ENCODE measurements at places on chromosomes 11 and 22. TPM values are rescaled to one million over a fixed set of nuclear protein-coding genes. Genes with fewer than 3 reads are reported as not detected.

DNA sequence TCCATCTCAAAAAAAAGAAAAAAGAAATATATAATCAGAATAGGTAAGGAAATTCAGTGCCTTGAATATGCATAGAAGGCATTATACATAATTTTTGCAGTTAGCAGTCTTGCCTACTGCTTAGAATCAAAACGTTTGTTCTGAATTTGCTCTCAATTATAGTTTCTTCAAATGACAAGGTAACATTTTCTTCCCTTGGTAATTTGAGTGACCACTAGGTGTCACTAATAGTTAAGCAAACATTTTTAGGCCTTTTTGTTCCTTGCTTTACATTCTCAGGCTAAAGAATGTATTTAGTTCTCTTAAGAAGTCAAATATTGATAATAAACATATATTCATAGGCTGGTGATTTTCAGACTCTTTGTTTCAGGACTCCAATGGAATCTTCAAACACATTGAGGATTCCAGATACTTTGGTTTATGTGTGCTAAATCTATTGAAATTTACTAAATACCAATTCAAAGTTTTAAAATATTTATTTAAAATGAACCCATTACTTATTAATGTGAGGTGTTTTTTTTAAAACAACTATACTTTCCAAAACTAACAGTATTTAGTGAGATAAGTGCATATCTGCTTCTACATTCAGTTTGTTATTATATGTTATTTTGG lies 55.0 kb upstream of the DEPDC7 start:
- DNase-seq, result no peak

- DNase-seq, result no peak
Measured at GRCh38 chr11:87894961-87895360, 280.3 kb downstream of the RAB38 start.

Gene PDE3B
- total RNA-seq, result 23.2 TPM

Gene SLC5A1
- not detected for total RNA-seq

DNA sequence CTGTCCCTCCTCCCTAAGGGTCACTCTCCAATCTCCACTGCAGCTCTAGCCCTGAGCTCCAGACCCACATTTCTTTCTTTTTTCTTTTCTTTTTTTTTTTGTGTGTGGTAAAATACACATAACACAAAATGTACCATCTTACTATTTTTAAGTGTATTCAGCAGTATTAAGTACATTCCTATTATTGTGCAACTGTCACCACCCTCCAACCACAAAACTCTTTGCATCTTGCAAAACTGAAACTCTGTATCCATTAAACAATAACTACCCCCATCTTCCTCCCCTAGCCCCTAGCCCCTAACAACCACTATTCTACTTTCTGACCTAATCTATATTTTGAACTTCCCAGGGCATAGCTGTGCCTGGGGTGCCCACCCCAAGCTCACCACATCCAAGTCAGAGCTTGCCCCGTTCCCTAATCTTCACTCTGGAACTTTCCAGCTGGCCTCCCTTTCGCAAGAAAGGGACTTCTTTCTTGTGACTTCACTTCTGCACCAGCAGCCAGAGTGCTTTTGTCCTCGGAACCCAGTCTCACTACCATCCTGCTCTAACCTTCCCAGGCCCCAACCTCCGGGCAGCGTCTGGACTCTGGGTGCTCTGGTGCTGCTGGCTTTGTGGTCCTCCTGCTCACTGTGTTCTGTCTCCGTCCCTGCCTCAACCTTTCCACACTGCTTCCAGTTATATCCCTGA lies 30.7 kb downstream of the PARVG start:
- no peak for DNase-seq

Gene PRG3
- not detected for total RNA-seq

Gene ZNF195
- 15.7 TPM for total RNA-seq

Gene GAL3ST1
- total RNA-seq, result 1.2 TPM

- no peak for DNase-seq
Measured at GRCh38 chr22:46963672-46964545, 201.5 kb downstream of the TBC1D22A start.

GRCh38 chr11:134565343-134565891 lies 153.4 kb upstream of the B3GAT1 start:
- peak; percentile 87 for DNase-seq

- DNase-seq, result no peak
Measured at GRCh38 chr11:69245491-69246345, 48.2 kb upstream of the MYEOV start.

Gene FOLR1
- not detected for total RNA-seq

DNA sequence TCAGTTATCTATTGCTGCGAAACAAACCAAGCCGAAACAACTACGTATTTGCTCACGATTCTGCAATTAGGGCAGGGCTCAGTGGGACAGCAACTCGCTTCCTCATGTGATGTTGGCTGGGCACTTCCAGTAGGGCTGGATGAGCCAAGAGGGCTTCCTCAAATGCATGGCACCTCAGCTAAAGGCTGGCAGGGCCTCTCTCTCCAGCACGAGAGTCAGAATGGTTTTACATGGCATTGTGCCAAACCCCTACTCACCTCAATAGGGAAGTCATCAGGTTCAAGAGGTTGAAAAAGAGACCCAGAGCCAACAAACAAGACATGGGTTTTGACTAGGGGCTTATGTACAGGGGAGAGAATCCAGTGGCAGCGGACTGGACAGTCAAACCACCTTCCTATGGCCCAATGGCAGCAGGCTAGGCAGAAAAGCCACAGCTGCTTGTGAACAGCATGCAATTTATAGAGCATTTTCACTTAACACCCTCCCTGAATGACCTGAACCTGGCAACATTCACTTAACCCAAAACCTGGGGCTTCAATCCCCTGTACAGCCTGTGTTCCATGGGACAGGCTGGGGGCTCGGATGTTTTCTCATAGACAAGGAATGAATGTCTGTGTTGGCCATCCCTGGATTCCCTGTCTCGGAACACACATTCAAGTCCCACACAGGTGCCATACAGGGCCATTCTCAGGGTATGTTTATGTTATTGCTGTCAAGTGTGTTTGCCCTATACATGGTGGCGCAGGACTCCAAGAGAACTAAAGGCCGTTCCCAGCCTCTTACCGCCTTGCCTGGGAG lies 154.2 kb upstream of the NAV2 start:
- no peak for DNase-seq

GRCh38 chr11:61297746-61298145 lies 2.6 kb upstream of the VWCE start:
- DNase-seq, result no peak

- no peak for DNase-seq
Measured at GRCh38 chr22:22687638-22688500, 43.5 kb downstream of the GGTLC2 start.

DNA sequence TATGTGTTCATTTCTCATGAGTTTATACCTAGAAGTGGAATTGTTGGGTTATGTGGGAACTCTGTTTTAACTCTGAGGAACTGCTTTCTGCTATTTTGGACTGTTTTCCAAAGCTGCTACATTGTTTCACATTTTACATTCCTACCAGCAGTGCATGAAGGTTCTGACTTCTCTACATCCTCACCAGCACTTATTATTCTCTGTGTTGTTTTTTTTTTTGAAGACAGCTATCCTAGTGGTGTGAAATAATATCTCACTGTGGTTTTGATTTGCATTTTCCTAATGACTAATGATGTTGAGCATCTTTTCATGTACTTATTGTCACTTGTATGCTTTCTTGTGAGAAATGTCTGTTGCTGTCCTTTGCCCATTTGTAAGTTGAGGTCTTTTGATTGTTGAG lies 169.9 kb downstream of the COMMD9 start:
- no peak for DNase-seq

Gene NAP1L4
- 90.0 TPM for total RNA-seq

GRCh38 chr11:132803436-132803835 lies 728.9 kb downstream of the OPCML start:
- DNase-seq, result no peak

Gene DBX1
- not detected for total RNA-seq

DNA sequence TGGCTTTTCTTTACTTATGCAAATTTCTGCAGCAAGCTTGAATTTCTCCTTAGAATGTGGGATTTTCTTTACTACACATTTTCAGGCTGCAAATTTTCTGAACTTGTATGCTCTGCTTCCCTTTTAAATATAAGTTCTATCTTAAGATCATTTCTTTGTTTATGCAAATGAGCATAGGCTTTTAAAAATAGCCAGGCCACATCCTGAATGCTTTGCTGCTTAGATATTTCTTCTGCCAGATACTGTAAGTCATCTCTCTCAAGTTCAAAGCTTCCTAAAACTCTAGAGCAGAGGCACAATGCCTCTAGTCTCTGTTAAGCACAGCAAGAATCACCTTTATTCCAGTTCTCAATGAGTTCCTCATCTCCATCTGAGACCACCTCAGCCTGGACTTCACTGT lies 685.9 kb upstream of the LRRC4C start:
- no peak for DNase-seq

- no peak for DNase-seq
Measured at GRCh38 chr11:45560155-45560912, 105.1 kb downstream of the CHST1 start.

DNA sequence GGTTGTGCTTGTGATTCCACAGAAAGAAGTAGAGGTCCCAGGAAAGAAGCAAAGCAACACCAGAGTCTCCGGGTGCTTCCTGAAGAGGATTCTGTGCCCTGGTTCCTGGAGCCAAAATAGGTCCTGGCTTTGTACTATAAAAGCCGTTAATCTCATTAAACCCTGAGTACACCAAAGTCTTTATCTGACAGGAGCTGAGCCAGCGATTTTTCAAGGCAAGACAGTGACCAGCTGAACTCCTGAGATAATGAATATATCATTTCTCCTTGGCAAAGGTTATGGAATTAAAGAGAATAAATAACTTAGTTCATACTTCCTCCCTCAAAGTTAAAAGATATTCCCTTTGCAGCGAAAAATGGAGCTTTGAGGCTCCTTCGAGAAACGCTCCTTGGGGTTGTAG lies 5.2 kb downstream of the TMEM138 start:
- DNase-seq, result no peak

Gene SOX10
- total RNA-seq, result 22.5 TPM

GRCh38 chr11:24496386-24496735 lies 492 bp upstream of the LUZP2 start:
- no peak for DNase-seq

Data from esophagus muscularis mucosa (tissue), 4 donors.